ENCODE measurements at places on chromosomes 2 and 18. TPM values are rescaled to one million over a fixed set of nuclear protein-coding genes. Genes with fewer than 3 reads are reported as not detected.

The FARSB gene
- total RNA-seq: 16.4 TPM

The PARD3B gene
- 100 TPM for total RNA-seq

The SKOR2 gene
- not detected for total RNA-seq

The GNAL gene
- total RNA-seq: 17.1 TPM

The BOLL gene
- not detected for total RNA-seq

DNA sequence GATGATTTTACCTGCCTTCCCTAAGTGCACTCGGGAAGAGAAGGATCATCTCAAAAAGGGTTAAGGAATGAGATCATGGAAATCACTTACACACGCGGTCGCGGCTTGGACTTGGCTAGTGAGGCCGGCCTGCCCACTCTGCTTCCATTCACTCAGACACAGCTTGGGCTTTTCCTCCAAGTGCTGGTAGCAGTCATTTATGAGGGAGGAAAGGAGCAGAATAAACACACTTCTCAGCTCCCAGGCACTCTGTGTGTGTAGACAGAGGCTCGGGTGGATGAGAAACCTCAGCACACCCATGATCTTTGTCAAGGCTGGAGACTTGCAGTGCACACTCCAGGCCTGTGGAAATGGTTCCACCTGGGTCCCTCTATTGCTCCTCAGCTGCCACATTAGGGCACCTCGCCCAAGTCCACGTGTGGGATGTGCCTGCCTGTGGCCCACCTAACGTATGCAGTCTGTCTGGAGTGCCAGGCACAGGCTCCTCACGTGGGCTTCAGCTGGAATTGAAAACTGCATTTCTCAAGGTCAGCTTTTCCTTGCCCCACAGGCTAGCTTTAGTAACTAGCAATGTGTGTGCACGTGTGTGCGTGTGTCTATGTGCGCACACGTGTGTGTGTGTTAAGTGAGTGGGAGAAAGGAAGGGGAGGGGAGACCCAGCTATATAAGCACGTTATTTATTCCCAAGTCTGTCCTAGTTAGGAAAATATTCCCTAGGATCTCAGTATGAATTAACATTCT lies 288.4 kb downstream of the SOX11 start:
- no peak for DNase-seq

DNA sequence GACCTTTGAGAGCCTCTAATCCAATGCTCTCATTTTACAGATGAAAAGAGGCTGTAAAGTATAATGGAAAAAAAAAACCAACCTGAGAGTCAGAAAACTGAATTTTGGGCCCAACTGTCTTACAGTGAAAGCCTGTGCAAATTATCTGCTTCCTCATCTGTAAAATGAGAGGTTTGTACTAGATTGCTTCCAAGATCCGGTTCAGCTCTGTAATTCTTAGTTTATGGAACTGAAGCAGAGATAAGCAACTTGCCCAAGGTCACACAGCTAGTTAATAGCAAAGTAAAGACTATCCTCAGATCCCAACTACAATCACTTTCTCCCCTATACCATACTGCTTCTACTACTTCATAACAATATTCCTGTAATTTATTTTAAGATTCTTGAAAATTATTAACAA lies 6.3 kb downstream of the TLK1 start:
- no peak for DNase-seq

- peak; percentile 41 for DNase-seq
Observed at GRCh38 chr2:8626572-8626971, 55.3 kb upstream of the ID2 start.

DNA sequence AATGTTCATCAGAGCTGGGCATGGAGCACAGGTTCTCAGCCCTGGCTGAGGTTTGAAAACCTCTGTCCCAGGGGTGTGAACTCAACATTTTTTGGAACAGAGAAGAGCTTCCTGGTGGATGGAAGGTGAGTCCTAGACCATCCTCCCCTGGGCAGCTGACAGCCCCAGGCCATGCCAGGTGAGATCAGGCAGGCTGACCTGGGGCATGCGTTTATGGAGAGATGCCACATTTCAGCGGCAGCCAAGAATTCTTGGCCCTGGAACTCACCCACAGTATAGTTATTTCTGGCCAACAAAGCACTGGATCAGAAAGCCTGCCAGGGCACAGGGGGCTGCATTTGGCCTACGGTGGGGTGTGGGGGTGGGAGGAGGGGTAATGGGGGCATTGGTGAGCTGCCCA lies 83.8 kb downstream of the EDAR start:
- DNase-seq: no peak

DNA sequence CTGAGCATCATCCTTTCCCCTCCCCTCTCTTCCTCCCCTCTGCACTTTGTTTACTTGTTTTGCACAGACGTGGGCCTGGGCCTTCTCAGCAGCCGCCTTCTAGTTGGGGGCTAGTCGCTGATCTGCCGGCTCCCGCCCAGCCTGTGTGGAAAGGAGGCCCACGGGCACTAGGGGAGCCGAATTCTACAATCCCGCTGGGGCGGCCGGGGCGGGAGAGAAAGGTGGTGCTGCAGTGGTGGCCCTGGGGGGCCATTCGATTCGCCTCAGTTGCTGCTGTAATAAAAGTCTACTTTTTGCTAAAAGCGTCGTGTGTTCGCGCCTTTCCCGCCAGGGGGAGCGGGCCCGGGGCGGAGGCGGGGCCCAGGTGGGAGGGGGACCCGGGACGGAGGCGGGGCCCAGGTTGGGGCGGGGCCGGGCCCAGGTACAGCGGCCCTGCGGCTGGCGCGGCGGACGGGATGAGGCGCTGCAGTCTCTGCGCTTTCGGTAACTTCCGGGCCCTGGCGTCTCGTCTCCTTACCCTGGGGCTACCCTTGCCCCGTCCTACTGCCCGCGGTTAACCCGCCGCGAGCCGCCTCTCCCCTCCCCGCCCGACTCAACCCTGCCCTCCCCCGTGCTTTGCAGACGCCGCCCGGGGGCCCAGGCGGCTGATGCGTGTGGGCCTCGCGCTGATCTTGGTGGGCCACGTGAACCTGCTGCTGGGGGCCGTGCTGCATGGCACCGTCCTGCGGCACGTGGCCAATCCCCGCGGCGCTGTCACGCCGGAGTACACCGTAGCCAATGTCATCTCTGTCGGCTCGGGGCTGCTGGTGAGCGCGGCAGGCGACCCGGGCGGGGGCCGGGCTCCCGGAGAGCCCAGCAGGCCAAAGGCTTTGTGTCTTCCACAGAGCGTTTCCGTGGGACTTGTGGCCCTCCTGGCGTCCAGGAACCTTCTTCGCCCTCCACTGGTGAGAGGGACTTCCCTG lies at the start of gene KRTCAP3:
Gene KRTCAP3 (plus strand): TSS at position 424 of the 962 bp plus-strand sequence. CDS start 32 bp downstream, at position 456.
- no peak for DNase-seq

DNA sequence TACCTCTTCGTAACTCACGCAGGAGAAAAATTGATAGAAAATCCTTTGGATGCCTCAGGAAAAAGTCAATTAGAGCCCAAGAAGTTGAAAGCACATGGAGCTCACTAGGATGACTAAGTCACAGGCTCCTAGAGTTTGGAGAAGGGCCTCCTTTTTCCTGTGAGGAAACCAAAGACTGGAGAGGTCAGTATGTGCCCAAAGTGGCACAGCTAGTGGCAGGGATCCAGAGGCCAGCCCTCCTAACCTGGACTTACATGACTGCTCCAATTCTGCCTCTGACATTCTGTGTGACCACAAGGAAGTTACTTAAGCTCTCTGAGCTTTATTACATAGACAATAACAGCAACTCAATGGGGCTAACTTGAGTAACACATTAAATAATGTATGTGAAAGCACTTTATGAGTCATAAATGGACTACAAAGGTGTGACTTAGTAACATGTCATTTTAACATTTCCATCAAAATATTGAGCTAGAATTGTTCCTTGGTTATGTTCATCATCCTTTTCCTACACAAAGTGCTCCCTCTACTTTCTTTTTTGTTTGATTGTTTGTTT lies 91.6 kb downstream of the DHRS9 start:
- no peak for DNase-seq

DNA sequence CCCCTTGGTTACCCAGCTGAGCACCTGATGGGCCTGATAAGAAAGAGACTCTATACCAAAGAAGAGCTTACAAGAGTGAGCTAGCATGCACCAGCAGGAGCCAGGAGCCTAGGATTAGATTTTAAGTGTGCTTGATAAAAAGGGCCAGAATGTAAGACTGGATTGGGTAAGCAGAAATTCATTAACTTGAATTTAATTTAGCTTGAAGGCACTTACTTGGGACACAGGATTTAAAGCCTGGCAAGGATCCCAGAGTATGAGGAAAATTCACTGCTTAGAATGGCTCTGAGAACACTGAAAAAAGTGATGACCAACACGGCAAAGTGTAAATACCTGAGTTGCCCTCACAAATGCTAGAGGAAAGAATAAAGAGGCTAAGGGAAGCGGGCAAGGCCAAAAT lies 91.3 kb upstream of the RBBP8 start:
- DNase-seq: no peak

DNA sequence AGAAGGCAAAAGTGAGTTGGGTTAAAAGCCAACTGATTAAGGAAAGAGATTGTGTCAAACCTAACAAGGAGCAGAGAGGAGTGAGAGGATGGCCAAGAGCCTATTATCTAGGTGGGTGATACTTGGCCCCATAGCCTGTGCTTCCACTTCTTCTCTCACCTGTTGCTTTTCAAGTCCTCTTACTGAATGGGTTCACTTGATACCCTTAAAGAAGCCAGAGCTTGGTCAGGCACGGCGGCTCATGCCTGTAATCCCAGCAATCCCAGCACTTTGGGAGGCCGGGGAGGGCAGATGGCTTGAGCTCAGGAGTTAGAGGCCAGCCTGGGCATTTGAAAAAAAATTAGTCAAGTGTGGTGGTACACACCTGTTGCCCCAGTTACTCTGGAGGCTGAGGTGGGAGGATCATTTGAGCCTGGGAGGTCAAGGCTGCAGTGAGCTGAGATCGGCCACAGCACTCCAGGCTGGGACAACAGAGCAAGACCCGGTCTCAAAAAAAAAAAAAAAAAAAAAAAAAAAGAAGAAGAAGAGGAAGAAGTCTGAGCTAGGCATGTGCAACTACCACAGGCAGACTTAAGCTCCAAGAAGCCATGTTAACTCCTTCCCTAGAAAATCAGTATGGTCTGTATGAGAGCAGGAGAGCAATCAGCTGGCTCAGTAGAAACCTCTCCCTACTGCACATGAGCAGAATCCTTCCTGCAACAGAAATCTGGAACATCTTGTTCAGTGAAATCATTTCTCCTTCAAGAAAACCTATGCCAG lies 28.4 kb upstream of the ME2 start:
- DNase-seq: no peak

DNA sequence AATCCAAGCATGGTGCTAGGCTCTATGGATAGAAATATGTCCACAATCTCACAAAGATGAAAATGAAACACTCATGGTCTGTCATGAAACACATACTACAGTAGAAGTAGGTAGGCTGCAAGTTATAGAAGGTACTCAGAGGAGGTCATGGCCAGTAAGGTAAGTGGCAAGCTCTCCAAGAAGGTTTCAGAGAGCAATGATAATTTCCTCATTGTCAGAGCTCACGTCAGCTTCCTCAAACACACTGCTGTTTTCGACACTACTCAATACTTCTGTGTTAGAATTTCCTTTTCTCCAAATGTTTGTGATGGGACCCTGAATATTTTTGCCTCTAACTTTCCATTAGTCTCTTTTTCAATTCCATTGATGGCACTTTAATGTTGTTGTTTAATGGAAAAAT lies 25.5 kb downstream of the CCDC141 start:
- DNase-seq: no peak

DNA sequence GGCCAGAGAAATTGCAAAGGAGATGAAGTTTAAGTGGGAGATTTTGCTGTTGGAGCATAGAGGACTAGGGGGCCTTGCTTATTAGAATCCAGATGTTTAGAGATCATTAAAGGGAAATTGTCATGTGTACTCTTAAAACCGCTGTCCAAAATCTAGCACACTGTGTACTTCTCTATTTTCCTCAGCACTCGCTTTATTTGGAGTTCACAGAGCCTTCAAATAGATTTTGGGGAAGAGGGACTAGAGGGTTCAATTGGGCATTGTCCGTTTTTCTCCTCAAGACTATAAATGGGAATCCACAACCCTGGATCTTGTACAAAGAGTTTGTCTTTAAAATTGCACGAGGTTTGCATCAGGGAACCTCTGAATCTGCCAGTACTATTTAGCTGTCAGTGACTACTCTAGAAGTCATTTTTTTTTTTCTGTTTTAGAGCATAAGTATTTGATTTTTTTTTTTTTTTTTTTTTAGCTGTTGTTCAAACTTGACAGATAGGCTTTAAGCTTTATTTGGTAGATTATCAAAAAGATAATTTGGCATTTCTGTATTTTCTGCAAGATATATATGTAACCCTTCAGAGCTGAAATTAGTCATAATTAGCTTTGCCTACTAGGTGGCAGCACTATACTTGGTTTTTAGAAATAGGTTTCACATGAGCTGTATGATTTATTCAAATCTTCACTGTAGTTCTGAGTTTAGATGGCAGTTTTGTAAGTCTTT lies 14.2 kb downstream of the PMS1 start:
- no peak for DNase-seq

DNA sequence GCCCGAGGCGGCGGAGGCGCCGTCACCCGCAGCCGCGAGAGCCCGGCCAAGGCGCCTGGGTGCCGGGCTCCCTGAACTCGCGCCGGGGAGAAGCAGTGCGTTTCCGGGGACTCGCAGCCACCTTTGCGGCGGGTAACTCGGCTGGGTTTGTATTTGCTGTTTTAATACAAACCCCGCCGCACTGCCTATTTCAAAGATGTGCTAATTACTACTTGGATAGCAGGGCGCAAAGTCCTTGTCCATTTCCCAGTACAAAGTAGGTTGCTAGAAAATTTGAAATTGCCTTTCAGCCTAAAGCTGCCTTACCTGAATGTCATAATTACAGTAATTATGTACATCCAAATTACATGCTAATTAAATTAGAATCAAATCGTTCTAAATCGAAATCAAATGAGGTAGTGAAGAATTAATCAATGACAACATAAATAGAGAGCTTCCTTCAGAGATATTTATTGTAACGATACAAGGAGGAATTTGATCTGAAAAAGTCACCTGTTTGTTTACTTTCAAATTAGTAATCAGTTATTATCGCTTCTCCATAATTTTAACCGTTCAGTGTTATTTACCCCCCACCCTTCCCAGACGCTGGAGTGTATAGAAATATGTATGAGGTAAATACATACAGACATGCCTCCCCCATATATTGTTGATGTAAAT lies 8.1 kb downstream of the SP9 start:
- no peak for DNase-seq

DNA sequence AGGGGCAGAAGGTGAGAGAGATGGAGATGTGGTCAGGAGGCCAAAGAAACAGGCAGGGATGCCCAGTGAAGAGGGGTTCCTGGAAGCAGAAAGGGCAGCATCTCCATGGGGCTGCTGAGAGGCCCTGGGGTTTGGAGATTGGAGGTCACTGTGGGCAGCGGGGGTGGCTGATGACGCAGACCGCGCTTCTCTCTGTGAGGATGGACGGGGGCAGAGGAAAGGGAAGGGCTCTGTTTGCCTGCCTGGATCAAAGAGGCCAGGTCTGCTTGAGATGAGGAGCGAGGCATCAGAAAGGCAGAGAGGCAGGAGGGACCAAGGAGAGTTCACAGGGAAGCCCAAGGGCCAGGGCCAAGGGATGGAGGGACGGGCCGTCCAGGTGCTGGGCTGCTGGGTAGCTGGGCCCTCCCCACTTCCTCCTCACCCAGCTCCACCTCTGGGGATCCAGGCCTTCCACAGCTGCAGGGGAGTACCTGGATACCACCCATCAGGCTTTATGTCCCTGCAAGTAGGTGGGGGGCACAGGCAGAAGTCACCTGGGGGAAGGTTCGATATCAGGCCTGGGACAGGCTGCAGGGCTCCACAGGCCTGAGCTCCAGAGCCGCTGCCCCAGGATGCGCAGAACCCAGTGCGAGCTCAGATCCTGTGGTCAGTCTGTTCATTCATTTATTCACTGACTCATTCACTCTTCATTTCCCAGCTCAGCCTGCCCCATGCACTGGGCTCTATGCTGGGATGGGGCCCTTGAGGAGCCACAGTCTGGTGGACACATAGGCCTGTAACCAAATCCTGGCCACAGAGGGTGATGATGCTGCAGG lies 30.6 kb downstream of the ADRA2B start:
- DNase-seq: no peak

All from sciatic nerve (tissue), 2 donors.